NCI-H187 (cell line): ENCODE measurements at places on chromosomes 5 and 9.

DNA sequence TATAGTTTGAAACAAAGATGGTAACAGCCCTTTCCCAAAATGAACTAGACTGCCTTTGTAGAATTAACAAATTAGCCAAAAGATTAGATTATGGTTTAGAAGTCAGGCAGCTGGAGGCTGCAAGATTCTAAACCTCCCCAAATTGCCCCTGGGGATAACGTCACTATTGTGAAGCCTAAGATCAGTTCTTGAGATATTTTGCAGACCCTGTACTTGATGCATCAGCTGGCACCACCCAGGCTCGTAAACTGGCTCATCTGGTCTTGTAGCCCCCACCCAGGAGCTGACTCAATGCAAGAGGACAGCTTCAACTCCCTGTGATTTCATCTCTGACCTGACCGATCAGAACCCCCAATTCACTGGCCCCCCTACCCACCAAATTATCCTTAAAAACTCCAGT is 4.2 kb upstream of the SOWAHA start:
- no peak for DNase-seq

- no peak for DNase-seq
Observed at GRCh38 chr5:55989860-55990259, 4.9 kb downstream of the IL6ST start.

DNA sequence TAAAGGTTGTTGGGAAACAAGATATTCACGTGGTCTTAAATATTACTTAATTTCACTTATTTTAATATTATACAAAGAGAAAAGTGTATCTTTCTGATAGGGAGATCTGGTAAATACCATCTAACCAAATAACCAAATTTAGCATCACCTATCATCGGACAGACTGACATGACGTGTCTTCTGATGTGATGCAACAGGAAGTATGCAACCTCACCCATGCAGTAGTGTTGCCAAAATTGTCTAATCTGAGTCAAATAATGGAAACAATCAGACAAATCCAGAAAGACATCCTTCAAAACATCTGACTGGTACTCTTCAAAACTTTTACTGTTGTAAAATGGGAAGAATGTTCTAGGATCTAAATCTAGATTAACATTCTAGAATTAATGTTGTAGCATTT is 148.0 kb downstream of the FGF1 start:
- no peak for DNase-seq

- no peak for DNase-seq
Observed at GRCh38 chr9:35712762-35713400, 19.1 kb downstream of the TLN1 start.

- no peak for DNase-seq
Observed at GRCh38 chr9:134212809-134213507, 48.6 kb upstream of the RNU6ATAC start.

DNA sequence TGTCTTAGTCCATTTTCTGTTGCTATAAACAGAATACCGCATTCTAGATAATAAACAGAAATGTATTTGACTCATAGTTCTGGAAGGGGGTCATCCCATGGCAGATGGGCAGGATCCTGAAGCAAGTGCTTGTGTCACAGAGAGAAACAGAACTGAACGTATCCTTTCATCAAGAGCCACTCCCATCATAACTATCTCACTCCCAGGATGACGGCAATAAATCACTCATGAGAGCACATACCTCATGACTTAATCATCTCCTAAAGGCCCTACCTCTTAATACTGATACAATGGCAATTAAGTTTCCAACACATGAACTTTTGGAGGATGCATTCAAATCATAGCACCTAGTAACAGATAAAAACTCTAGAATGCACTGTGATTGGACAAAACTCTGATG is 142.9 kb downstream of the CAMK4 start:
- no peak for DNase-seq

DNA sequence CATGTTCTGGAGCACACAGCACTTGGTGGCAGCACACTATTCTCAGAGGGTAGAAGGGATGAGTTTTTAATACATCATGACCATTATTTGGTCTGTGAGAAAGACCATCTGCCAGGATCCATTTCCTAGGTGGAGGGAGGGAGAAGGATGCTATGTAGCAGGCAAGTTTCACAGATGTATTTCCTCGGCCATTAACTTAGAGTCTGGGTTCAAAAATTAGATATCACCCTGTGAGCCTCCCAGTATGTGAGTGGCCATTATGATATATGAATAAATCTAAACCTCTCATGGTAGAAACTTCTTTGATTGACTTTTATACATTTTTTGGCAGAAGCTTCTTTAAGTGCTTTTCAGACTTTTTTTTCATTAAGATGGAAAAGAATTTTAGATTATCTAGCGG is 133.9 kb downstream of the SREK1 start:
- no peak for DNase-seq

DNA sequence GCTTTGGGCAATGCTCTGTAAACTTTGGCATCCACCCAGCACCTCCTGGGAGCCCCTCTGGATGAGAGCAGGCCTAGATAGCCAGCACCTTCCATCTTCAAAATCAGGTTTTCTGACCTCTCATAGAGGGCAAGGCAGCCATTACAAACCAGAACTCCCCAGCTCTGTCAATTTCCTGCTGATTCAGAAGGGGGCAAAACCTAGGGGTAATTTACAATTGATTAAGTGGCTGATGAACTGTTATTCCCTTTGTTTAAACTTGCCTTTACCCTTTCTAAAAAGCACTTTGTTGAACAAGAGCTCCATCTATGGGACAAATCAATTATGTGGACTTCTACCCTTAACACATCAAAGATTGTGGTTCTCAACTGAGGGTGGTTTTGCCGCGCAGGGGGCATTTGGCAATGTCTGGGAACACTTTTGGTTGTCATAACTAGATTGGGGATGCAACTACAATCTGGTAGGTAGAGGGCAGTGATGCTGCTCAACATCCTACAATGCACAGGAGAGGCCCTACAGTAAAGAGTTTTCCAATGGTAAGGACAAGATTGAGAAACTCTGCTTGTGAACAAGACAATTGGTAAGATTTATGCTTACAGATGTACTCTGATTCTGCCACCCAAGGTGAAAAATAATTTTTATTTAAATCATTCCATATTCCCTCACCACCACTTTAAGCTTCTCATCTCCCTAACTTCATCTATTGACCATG is 184.1 kb downstream of the MARCHF11 start:
- DNase-seq = no peak

GRCh38 chr5:169944115-169944514 is 36.2 kb downstream of the INSYN2B start:
- DNase-seq = no peak

- no peak for DNase-seq
Observed at GRCh38 chr5:157732596-157733262, 1.5 kb downstream of the THG1L start.

GRCh38 chr9:6899274-6899673 is 141.5 kb downstream of the KDM4C start:
- no peak for DNase-seq

- DNase-seq = no peak
Observed at GRCh38 chr9:135338546-135338945, 141.0 kb upstream of the PPP1R26 start.

- no peak for DNase-seq
Observed at GRCh38 chr5:34447424-34447823, 208.7 kb upstream of the RAI14 start.

GRCh38 chr9:136568288-136569081 is 22.6 kb upstream of the NOTCH1 start:
- no peak for DNase-seq

- DNase-seq = no peak
Observed at GRCh38 chr5:169636477-169637084, 494 bp upstream of the DOCK2 start.

GRCh38 chr5:55467862-55468551 is 66.8 kb downstream of the PLPP1 start:
- no peak for DNase-seq

DNA sequence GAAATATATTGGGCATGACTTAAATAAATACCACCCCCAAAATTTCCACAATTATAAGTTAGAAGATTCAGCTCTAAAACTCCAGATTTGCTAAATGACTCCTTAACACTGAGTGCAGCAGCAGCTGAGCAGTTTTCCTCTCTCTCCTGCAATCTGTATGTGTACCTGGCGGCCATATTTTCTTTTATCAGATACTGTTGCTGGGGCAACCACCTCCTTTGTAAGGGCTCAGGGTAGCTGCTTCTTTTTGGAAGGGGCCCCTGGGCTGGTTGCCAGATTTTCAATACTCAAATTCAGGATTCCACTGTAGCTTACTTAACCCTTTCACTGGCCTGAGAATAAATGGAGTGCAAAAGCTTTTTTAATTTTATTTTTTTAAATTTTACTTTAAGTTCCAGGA is 197.0 kb downstream of the TAF11L14 start:
- no peak for DNase-seq

- no peak for DNase-seq
Observed at GRCh38 chr9:98383758-98384157, 128.3 kb upstream of the TBC1D2 start.

GRCh38 chr9:96487029-96487396 is 37.0 kb downstream of the HABP4 start:
- DNase-seq = no peak

DNA sequence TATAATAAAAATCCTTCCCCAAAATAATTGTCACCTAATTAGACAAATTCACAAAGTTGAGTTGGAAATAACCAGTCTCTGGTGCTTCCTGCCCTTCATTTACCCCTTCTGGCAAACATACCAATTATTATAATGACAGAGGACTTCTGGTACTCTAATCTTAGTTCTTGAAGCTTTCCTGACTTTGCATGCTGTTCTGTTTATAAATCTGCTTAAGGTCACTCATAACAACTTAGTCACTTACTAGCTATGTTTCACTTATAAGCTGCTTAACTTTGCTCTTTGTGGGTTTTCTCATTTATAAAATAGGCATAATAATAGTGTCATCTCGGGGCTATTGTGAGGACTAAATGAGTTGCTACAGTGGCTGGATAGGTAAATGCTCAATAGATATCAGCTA is 446.5 kb downstream of the EFNA5 start:
- DNase-seq = no peak

DNA sequence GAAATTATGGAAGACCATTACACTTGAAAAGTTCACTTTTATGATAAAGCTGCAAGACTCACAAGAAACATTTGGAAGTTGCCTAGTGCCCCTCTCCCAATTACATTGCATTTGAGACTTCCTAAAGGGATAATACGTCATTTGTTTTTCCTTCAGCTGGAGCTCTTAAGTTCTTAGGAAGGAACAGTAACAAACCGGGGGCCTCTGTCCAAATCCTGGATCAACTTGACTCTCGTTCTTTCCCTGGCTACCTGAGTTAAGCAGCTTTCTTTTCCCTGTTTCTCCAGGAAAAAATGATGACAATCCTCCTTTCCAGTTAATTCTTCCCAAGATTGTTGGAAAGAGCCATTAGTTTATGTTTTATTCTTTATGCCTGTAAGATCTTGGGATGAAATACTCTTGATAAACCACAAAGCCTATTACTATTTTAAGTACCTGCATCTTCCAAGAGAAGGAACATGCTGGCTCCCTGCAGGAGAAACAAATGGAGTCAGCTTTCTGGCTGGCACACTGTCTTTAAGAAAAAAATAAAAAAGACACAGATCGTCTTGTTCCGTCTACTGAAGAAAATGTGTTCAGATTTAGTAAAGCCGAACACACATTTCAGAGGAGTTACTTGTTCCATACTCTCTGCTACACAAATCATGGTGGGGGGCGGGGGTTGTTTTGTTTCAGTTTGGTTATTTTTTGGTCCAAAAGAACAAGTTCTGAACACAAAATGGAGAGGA is 297.9 kb downstream of the EFNA5 start:
- DNase-seq = no peak

DNA sequence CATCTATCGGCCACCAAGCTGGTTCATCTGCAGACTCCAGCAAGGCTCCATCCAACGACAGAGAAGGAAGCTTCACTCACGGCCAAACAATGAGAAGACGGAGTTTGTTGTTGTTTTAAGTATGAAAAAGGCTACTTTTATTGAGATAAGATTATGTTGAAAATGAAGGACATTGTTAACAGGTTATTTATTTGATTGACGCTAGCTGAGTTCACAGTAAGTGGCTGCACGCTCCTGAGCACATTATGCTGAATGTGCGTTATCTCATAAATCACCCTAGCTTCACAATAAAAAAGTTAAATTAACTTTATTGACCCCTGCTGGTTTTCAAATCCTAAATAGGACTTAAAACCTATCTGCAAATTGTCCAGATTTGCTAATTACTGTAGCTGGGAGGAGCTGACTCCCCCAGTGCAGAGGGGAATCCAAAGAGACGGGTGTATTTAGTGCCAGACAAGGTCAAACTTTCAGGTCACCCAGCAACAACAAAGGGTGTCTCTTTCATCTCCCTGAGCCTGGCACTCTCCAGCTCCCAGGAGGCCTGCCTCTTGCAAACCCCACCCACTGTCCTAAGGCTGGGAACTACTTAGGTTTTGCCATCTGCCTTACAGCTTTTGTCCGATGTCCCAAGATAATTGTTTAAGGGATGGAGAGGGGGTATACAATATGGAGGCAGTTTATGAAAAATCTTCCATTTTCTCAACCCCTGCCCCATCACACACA is 129.2 kb downstream of the ZDHHC21 start:
- no peak for DNase-seq

DNA sequence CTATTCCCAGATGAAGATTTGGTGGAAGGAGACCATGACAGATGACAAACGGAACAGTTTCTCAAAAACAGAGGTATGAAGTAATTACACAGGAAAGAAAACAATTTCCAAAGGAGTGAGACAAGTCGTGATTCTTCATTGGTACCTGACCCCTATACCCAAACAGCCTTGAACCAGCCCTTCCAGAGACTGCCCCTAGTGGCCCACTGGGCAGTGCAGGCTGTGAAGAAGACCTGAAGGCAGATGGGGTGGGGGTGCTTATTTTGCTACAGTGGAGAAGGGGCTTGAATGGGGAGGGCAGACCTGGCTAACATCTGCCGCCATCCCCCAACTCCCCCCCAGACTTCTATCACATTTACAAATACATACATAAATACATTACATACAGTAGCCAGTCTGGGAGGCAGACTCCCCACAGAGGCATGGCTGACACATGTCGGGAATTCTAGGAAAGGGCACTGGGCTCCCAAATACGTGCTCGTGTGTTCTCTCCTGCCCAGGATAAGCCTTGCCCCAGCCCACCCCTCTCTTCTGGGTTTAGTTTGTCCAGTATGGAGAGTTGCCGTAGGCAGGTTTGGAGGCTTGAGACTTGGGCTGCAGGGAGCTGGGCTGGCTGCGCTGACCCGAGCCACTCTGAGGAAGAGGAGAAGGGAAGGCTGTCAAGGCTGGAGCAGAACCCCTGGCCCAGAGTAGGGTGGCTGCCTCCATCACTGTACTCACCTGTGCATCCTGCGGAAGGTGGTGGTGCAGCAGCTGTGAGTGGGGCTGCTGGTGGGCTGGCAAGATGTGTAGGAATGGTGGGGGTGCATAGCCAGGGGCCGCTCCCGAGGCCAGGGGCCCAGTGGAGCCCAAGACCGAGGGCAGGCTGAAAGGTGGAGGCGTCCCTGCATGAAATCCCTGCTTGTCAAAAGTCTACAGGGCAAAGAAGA is 105.3 kb downstream of the UBE2R2 start:
- DNase-seq = no peak

DNA sequence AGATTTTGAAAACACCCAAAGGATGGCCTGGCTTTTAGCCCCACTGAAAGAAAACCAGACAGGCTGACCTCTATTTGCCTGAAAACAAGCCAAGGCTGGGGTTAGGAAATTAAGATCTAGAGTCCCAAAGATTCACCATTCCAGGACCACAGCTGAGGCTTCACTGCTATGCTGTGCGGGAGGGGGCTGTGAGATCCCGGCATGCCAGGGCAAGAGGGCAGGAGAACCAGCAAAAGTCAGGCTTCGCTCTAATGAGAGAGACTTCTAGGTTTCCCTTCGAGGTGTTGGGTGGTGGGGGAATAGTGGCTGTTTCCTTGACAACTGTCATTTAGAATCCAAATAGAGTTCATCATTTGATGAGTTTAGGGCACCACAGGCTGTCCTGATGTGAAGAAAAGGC is 152.9 kb upstream of the NFIB start:
- no peak for DNase-seq

GRCh38 chr5:120007598-120007997 is 378.2 kb downstream of the FAM170A start:
- no peak for DNase-seq
